IMR-90 (cell line): ENCODE measurements at places on chromosomes 7 and 10.

DNA sequence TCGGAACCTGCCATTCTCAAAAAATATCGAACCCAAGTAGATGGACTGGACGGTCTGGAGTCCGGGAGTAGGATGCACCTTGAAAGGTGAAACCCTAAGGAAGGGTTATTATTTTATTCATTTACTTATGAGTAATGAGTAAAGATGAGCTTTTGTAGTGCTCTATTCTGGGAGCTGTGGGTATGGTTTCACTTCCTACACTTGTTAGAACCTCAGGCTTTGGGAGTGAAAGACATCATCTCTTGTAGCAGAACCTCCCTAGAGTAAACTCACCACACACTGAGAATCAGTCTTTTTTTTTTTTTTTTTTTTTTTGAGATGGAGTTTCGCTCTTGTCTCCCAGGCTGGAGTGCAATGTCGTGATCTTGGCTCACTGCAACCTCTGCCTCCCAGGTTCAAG, 389.4 kb upstream of the AUTS2 start:
- DNase-seq = no peak

GRCh38 chr7:2037301-2037807, 195.4 kb downstream of the MAD1L1 start:
- DNase-seq = peak; percentile 44

GRCh38 chr10:102919992-102920739, 2.1 kb downstream of the CNNM2 start:
- DNase-seq = no peak

DNA sequence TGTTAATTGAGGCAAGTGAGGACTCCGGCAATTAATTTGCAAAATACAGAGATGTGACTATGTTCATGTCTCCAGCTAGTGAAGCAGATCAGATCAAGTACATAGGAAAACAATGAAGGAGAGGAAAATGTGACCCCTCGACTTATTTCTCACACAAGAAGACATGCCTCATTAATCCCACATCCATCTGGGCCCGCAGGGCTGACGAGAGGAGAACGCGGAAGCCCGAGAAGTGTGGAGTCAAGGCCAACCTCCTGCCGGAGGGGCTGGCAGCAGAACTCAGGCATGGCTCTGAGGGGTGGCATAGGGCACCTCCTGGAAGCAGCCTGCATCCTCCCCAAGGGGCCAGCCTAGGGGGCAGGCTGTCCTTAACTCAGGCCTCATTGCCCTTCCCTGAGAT, 54.4 kb downstream of the ZNF503 start:
- DNase-seq = no peak
